Astrocyte of the cerebellum (primary cell): ENCODE measurements at places on chromosomes 2 and 18.

- DNase-seq: no peak
Observed at GRCh38 chr2:2839393-2839781, 508.3 kb upstream of the MYT1L start.

DNA sequence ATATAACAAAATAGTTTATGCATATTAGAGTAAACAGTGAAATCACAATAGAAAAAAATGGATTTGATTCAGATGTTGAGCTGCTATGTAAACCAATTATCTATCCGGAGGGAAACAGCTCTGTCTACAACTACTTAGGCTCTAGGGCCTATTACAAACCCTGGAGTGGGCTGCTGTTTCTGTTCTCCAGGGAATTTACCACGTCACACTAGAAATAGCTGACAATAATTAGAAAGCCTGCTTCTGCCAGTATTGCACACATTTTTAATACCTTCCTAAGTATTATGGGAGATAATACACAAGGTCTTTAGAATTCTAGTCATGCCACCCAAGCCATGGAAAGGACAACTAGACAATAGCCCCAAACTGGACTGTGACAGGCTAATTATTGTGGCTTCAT, 411.1 kb downstream of the FIGN start:
- DNase-seq: no peak

- peak; percentile 68 for DNase-seq
Observed at GRCh38 chr2:1628893-1629292, 115.4 kb downstream of the PXDN start.

- no peak for DNase-seq
Observed at GRCh38 chr2:140542627-140543026, 1588.2 kb downstream of the LRP1B start.

- no peak for DNase-seq
Observed at GRCh38 chr2:146429366-146429765, 1415.5 kb upstream of the ACVR2A start.

DNA sequence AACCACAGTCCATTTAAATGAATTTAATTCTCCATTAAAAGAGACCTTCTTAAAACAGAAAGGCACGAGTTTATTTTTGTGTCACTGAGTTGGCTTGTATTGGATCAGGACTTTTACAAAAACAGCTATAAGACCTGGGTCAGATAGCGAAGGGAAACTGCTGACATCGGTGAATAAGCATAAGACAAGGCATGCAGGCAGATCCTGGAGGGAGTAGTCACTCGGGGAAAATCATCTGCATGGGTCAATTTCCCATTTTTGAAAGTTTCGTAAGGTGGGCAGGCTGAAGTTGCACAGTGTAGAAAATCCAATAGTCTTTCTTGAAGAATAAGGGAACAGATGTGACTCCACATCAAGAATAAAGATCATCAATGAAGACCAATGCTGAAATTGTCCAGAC, 12.9 kb downstream of the IL36B start:
- DNase-seq: no peak

DNA sequence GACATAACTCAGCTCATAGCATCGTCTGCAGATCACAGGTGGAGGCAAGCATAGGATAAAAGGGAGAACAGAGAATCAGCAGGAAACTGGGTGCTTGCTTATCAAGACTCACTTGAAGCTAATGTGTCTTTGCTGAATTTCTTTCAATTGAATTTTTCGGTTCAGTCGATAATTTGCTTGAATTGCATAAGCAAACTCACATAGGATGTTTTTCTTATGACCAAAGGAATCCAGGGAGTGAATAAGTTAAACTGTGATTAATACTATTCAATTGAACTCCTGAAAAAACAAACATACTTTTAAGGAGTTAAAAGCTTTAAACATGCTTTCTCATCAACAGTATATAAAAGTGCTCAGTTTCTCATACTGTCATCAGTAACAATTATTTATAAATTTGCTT, 707.1 kb upstream of the ACVR2A start:
- DNase-seq: no peak

GRCh38 chr18:76922107-76922506, 99.8 kb downstream of the ZNF236 start:
- peak; percentile 11 for DNase-seq

GRCh38 chr2:33354981-33355380, 121.5 kb upstream of the RASGRP3 start:
- DNase-seq: peak; percentile 12

- no peak for DNase-seq
Observed at GRCh38 chr2:196464311-196464710, 175.2 kb upstream of the CCDC150 start.

DNA sequence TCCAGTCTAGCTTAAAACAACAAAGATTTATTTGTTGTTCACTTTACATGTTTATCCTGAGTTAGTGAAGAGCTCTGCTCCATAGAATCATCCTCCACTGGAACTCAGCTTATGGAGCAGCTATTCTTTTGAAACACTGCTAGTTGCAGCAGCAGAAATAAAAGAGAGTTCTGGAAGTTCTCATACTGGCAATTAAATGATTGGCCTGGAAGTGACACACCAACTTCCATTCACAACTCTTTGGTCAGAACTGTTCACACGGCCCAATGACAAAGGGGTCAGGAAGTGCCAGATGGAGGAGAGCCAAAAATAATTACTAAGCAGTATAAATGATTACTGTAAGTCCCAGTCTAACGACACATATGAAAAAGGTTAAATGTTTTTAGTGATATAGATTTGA, 39.1 kb downstream of the FBXO11 start:
- peak; percentile 54 for DNase-seq

DNA sequence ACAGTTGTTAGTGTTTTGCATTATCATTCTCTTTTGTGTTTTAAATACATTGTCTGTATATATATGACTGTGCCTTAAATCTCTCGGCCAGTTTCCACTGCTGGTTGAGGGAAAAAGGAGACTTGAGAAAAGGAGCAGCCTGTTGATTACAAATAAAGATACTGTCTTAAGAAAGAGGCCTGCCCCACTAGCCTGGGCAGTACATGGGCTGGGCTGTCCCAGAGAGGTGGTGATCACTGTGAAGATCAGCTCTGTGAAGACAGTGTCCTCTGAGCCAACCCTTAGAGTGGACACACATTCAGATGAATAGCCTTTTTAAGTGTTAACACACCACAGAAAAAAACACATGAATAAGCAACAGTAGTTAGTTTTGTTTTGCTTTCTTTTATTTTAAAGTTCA, 10.0 kb upstream of the OTX1 start:
- DNase-seq: no peak

DNA sequence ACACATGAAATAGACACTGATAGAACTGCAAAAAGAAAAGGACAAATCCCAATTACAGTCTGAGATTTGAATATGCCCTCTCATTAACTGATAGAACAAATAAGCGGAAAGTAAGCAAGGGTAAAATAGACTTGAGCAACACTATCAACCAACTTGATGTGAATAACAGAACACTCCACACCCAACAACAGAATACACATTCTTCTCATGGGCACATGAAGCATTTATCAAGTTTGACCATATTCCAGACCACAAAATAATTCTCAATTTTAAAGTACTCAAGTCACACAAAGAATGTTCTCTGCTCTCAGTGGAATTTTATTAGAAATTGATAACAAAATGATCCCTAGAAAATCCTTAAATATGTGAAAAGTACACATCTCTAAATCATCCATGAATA, 19.0 kb downstream of the ETAA1 start:
- no peak for DNase-seq

DNA sequence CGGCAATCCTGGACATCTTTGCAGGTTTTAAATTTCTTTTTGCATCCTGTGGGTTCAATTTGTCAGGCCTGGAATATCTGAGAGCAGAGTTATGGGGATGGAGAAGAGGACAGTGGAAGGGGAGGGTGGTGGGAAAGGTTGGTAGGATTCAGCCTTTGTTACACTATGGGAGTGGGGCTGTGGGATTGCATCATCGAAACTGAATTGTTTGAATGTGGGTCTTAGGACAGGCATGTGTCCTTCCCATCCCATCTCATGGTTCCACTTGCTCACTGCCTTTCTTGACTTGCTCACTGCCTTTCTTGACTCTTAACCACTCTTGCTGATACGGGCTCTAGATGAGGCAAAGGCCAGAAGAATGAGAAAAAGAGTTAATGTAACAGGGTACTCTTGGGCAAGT, 12.9 kb downstream of the IGFBP2 start:
- DNase-seq: no peak

- DNase-seq: no peak
Observed at GRCh38 chr18:79848579-79849327, 51.0 kb downstream of the KCNG2 start.
